ENCODE measurements at places on chromosomes 12 and 14. TPM values are rescaled to one million over a fixed set of nuclear protein-coding genes. Genes with fewer than 3 reads are reported as not detected.

The CRACR2A gene
- 2.1 TPM for total RNA-seq

The USP44 gene
- total RNA-seq: 0.79 TPM

The SMIM41 gene
- 0.13 TPM for total RNA-seq

The KRT2 gene
- not detected for total RNA-seq

The TSHR gene
- total RNA-seq: not detected

The EFS gene
- total RNA-seq: 6.3 TPM

The VRTN gene
- total RNA-seq: not detected

The STAC3 gene
- total RNA-seq: 0.40 TPM

The MAP1LC3B2 gene
- 0.53 TPM for total RNA-seq

The TSPAN11 gene
- 0.26 TPM for total RNA-seq

The KLHDC1 gene
- 3.8 TPM for total RNA-seq

The SALL2 gene
- total RNA-seq: 2.1 TPM

The CBLN3 gene
- total RNA-seq: 4.5 TPM

The BDKRB1 gene
- 0.53 TPM for total RNA-seq

The TOMM20L gene
- not detected for total RNA-seq

The PTPRB gene
- total RNA-seq: 2.4 TPM

Data from aortic smooth muscle cell (primary cell).